Hippocampal formation (tissue), 2 donors: ENCODE measurements at places on chromosomes 7 and 10.
A peak's percentile ranks its signal among the peaks of the same experiment; 100 is the strongest.

- no peak for DNase-seq
These were observed 27.3 kb downstream of the GSDME start for GRCh38 chr7:24730018-24730369.

DNA sequence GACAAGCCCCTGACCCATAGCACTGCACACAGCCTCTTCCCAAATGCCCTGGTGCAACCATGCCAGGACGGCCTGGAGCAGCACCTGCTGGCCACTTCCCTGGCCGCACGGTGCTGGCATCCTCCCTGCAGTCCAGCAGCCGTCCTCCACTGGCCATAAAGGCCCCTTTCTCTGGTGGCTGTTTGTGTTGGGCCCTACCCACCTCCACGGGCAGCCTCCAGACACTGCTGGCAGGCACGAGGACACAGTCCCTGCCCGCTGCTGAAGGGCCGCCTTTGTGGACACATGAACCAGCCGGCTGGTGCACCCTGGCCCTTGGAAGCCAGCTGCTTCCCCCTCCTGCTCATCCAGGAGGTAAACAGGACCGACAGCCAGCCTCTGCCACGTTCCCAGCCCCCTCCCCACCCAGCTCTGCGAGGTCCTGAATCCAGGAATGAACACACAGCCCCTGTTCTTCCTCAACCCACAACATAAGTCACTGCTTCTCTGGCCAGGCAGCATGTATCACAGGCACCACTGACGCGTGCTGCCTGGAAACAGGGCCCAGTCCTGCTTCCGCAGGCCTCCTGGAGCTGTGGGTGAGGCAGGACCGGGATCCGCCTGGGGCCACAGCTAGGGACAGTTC, 43.8 kb downstream of the SPOCK2 start:
- peak; percentile 91 for DNase-seq

GRCh38 chr7:41582116-41582515, 120.8 kb downstream of the INHBA start:
- DNase-seq: no peak

DNA sequence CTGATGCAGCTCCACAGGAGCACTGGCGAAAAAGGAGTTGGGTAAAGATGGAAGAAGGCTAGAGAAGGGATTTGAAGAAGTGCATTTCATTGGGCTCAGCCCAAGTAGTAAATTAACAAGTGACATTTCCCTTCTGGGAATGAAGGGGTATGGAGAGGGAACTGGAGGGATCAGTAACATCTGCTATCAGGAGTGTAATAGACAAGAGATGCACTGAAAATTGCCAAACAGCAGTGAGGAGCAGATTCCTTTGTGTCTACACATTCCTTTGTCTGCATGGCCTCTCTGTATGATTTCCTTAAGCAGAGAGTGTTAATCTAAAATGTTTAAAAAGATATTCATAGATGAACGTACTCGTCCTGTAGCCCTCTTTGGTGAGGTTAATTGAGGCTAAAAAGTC, 148.2 kb upstream of the FERD3L start:
- DNase-seq: no peak

GRCh38 chr7:39979406-39980073, 29.5 kb downstream of the CDK13 start:
- no peak for DNase-seq

- no peak for DNase-seq
These were observed 63.8 kb upstream of the SMNDC1 start for GRCh38 chr10:110368556-110368955.

GRCh38 chr10:29144126-29144525, 144.7 kb upstream of the LYZL1 start:
- DNase-seq: no peak

- DNase-seq: no peak
These were observed 72.7 kb downstream of the GPR85 start for GRCh38 chr7:113013761-113014449.

- DNase-seq: no peak
These were observed 3.0 kb upstream of the LGI1 start for GRCh38 chr10:93754761-93755160.

GRCh38 chr7:67422601-67423000, 426.0 kb downstream of the TYW1 start:
- no peak for DNase-seq

GRCh38 chr10:53744746-53745145, 972.2 kb upstream of the MBL2 start:
- DNase-seq: no peak

DNA sequence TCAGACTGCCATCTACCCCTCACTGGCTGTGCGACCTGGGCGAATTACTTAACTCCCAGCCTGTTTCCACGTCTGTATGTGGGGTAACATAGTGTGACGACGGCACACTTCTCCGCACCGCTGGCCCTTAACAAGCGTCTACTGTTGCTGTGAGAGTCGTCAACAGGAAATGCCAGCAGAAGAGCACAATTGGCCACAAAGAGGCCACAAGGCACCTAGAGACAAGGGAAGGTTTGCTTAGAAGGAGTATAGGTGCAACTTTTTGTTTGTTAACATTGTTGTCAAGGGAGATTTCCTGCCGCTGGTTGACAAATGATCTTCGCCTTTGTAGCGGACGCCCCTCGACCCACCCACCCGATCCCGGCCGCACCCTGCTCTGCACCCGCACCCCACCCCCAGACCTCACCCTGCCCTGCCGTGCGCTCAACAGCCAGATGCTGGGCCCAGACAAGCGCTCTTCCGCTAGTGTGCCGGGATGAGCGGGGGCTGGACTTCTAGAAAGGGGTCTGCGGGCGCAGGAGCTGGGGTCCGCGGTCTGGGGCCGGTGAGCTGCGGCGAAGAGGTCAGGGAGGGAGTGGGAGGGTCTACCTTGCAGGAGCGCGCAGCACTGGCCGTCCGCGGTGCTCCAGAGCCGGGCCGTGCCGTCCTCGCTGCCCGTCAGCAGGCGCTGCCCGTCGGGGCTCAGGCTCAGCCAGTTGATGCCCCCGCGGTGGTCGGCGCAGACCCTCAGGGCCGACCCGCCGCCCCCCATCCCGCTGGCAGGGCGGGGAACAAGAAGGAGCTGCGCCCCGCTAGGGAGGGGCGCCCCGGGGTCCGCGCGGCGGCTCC, 785 bp downstream of the WDR86 start:
- no peak for DNase-seq

GRCh38 chr10:47081264-47081663, 170.0 kb downstream of the PTPN20 start:
- no peak for DNase-seq

GRCh38 chr10:6958254-6958653, 378.2 kb upstream of the PRKCQ start:
- DNase-seq: peak; percentile 5

- no peak for DNase-seq
These were observed 116.8 kb downstream of the MAD1L1 start for GRCh38 chr7:2115760-2116447.

GRCh38 chr10:32687116-32687515, 241.2 kb downstream of the CCDC7 start:
- DNase-seq: no peak

DNA sequence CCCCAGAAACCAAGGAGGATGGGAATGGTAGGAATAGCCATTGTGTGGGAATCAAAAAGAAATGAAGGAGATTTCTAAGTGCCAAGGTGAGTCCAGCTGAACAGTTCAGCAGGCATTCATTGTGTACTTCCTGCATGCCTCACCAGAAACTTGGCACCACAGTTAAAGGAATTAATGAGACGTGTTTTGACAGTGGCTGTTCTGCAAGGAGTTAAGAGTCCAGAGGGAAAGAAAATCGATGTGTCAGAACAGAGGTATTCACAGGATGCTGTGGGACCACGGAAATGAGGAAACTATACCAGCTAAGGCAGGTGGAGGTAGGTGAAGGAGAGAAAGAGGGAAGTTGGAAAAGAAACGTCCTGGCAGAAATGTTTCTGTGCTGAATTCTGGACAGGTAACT, 78.1 kb downstream of the PRKCQ start:
- DNase-seq: no peak

DNA sequence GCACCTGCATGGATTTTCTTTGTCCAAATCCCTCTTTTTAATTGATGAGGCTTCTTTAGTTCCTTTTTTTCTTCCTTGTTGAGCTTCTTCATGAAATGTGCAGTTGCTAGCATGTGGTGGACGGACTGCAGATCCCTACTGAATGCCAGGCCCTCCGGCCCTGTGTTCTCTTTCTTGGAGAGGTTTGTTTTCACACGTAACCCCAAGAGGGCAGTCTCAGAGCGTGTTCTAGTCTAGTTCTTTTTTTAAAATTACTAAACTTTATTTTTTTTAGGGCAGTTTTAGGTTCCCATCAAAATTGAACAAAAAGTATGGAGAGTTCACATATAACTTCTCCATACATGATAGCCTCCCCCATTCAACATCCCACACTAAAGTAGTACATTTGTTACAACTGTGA, 190.0 kb downstream of the CFTR start:
- no peak for DNase-seq

GRCh38 chr10:97024168-97025073, 161.3 kb downstream of the SLIT1 start:
- no peak for DNase-seq

DNA sequence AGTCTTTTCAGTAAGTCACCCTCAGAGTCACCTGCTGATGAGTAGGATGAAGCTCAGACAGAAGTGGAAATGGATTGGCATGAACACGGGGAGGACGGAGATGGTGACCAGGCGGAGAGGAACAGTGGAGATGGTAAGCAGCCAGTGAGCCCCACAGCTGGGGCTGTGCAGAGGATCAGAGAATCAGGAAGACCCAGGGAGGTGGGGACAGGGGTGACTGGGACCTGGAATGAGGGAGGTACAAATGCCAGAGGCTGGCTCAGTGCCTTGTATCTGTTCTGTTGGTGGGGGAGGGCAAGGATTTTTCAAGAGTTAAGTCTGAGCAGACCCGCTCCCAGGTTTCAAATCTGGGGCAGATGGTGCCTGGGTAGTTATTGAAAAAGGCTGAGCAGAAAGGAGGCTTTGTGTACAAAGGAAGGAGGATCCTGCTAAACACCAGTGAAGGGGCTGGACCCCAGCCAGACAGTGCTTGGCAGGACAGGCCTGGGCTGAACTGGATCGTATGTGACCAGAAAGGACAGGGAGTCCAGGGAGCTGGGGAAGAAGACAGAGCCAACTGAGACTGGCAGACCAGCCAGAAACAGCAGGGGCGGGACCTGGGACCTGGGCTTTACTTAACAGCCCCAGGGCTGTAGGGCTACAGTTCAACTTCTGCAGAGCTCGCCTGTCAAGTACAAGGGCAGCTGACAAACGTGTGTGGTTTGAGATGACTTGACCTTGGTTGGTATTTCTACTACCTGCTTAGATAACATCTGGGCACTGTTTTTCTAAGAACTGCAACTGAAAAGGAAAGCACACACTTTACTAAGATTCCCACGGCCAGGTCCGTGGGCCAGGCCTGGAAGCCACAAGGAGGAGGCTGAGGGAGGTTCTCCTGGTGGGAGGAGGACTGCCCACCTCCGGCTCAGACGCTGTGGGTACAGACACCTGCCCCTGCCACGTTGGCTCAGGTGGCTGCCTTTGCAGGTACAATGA, 13.2 kb upstream of the FRMPD2 start:
- peak; percentile 75 for DNase-seq

- DNase-seq: no peak
These were observed 1.4 kb downstream of the ST8SIA6 start for GRCh38 chr10:17453035-17453372.

GRCh38 chr10:117541909-117542705, 439 bp upstream of the EMX2 start:
- DNase-seq: peak; percentile 61

GRCh38 chr10:116664631-116665030, 43.9 kb downstream of the PNLIPRP2 start:
- DNase-seq: no peak

DNA sequence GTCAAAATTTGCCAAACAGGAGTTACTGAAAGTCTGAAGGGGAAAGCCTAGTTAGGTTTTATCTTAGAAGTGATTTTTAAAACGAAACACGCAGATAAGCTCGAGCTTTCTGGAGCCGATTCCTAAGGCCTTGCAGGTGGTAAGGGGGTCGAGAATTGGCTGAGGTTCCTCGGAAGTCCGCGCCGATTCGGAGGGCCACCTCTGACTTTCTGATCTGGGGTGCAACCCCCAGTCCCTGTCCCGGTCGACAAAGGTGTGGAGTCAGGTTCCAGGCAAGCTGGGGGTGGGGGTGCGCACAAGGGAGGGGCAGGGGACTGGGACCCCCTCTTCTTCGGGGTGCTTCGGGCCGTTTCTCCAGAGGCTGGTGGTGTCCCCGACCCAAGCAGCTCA, 701 bp upstream of the CUL1 start:
- DNase-seq: no peak

GRCh38 chr7:41656366-41656765, 46.5 kb downstream of the INHBA start:
- DNase-seq: no peak

DNA sequence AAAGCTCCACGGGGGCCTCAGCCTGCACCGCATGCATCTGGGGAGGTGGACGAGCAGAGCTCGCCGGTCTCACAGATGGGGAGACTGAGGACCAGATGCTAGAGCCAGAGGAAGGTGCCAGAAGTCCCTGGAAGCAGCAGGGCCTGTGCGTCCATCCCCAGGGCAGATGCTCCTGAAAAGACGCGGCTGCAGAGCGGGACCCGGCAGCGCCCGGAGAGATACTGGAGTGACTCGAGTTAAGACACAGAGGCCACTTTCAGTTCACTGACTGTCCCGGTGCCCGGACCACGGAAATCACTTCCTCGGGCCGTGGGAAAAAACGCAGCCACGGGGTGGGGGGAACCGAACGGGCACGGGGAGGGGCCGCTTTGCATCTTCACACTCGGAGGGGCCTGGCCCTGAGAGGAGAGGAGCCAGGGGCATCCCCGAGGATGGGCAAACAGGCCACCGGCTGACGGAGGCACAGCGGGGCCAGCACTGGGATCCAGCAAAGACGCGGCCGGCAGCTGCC, 85.4 kb downstream of the FOXL3 start:
- no peak for DNase-seq

- no peak for DNase-seq
These were observed 12.1 kb downstream of the OR9A4 start for GRCh38 chr7:141928146-141928844.

GRCh38 chr10:124624466-124624865, 119.7 kb downstream of the FAM53B start:
- DNase-seq: no peak

DNA sequence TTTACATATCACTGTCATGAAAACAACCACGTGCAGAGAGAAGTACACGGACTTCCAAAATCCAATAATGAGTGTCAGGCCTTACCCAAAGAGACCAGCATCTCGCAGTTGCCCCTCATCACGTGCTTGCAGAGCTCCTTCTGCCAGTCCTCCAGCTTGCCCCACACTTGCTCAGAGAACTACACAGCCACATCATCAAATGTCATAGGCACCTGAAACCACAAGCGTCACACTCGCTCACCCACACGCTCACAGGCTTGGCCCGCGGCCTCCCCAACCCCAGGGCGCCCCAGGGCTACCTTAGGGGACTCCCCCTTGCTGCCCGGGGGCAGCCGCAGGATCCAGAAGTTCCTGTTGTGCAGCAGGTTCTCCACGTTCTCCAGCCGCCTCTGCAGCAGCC, 123.4 kb upstream of the ZNF746 start:
- no peak for DNase-seq

DNA sequence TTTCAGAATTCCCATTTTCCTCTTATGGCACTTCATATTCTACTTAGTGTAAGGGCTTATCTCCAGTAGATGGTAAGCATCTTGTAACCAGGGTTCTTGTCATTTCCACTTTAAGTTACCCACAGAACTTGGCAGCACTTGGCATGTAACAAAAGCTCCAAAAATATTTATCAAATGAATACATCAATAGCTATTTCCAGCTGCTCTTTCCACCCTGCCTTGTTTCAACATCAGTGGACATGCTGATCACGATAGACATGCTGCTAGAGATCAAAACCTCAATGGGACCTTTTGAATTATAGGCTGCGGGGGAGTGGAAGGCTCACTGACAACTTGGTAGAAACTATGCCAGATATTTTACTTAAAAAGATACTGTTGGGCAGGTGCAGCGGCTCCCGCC, 32.9 kb downstream of the HOXA1 start:
- DNase-seq: no peak

- DNase-seq: no peak
These were observed 3.1 kb upstream of the CAPZA2 start for GRCh38 chr7:116859323-116859722.
